ENCODE measurements at places on chromosomes 6 and 20. TPM values are rescaled to one million over a fixed set of nuclear protein-coding genes. Genes with fewer than 3 reads are reported as not detected.
A peak's percentile ranks its signal among the peaks of the same experiment; 100 is the strongest.

DNA sequence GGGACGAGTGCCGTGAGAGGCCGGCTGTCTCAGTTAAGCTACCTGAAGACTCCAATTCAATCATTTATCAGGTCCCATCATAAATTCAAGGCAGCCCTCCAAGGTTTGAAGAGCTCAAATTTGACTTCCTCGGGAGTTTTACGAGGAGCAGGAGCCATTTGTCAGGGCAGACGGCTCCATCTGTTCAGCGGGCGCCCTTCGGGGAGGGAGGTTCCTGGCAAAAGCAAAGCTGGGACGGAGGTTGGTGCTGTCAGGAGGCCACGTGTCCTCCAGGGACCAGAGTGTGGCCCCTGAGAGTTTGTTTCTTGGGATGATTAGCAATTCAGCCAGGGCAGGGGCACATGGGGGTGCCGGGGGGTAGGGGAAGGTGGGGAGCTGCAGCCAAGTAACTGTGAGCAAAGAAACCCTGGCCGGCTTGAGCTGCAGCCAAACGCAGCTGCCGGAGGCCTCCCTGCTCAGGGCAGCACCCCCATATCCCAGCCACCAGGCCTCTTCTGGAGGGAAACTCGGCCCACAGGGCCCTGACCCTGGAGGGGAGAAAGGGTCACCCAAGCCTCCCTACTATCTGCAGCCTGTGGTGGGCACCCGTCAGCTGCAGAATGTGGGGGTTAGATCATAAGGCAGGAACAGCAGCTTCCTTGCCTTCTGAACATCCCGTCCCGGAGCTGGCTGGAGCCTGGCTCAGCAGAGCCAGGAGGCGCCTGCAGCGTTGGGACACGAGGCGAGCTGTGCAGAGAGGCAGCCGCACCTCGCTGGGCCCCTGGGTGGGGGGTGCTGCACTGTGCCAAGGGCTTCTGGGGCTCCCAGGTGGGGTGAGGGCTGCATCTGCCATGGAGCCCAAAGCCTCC, 63.6 kb upstream of the GATA5 start:
- no peak overlapping the region for H3K4me3 ChIP-seq
- no peak for DNase-seq
- no peak overlapping the region for H3K27ac ChIP-seq
- no peaks in the 10 kb centered on the region for H3K4me1 ChIP-seq

The SOD2 gene
- 68.9 TPM for total RNA-seq

The CTAGE9 gene
- not detected for total RNA-seq

GRCh38 chr20:62889871-62890270, 28.2 kb upstream of the TCFL5 start:
- no peaks in the 10 kb centered on the region for H3K27me3 ChIP-seq
- H3K4me1 ChIP-seq, result no peaks in the 10 kb centered on the region
- H3K36me3 ChIP-seq, result peaks cover 35% of the 10 kb centered on the region
- H3K27ac ChIP-seq, result no peak overlapping the region
- no peak overlapping the region for H3K4me3 ChIP-seq

DNA sequence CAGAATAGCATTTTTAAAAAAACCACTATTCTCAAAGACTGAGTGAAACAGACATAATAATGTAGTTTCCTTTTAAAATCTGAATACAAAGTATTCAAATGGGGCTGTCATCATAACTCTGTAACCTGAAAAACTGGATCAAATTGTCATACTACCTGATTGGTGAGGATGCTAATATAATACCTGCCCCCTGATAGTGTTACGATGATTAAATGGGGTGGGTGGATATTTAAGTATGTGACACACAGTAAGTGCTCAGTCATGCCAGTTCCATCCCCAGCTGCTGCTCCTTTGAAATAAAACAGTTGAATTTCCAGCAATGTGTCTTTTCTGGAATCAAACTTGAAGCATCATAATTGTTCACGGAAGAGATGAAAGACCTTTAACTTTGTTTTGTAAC, 8.9 kb downstream of the HTR1B start:
- H3K27ac ChIP-seq, result no peak overlapping the region
- H3K4me3 ChIP-seq, result no peak overlapping the region
- H3K4me1 ChIP-seq, result no peaks in the 10 kb centered on the region
- no peaks in the 10 kb centered on the region for H3K36me3 ChIP-seq
- no peak for DNase-seq

DNA sequence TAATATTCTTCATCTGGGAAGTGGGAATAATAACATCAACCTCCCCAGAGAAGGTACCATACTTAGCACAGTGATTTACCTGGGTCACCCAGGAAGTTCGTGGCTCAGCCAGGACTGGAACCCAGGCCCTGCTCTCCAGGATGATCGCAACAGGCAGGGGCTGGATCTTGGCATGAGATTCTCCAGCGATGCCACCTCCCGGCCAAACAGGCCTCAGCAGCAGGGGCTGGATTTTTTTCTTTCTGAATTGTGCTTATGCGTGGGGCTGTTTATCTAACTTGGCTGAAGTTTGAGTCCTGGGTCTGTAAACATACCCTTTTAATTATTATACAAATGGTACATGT, 129.5 kb upstream of the PTPN1 start:
- no peak for DNase-seq
- H3K4me1 ChIP-seq, result no peaks in the 10 kb centered on the region
- H3K27ac ChIP-seq, result no peak overlapping the region
- no peak overlapping the region for H3K4me3 ChIP-seq
- H3K36me3 ChIP-seq, result no peaks in the 10 kb centered on the region

- H3K27me3 ChIP-seq, result no peaks in the 10 kb centered on the region
- peak overlapping the region; percentile 27 for H3K4me3 ChIP-seq
- H3K36me3 ChIP-seq, result peaks cover 7% of the 10 kb centered on the region
- peaks cover 20% of the 10 kb centered on the region for H3K4me1 ChIP-seq
Observed at GRCh38 chr6:167735084-167735950, 91.4 kb upstream of the AFDN start.
